ENCODE measurements at places on chromosomes 5 and 9. TPM values are rescaled to one million over a fixed set of nuclear protein-coding genes. Genes with fewer than 3 reads are reported as not detected.

Gene PTGS1
- total RNA-seq = 0.19 TPM

Gene GLRA1
- not detected for total RNA-seq

Gene DDX4
- total RNA-seq = 0.26 TPM

Gene PLPPR1
- total RNA-seq = not detected

Gene PCDHA12
- not detected for total RNA-seq

Gene ATOSB
- 6.4 TPM for total RNA-seq

Gene JAKMIP2
- total RNA-seq = 1.2 TPM

Gene CEL
- 1.9 TPM for total RNA-seq

Gene THBS4
- not detected for total RNA-seq

Gene SPATA31D4
- total RNA-seq = not detected

Gene TMEM215
- not detected for total RNA-seq

Gene ZDHHC11B
- 1.00 TPM for total RNA-seq

Gene PCDHGA10
- total RNA-seq = 3.6 TPM

Gene FOXD4
- total RNA-seq = 0.93 TPM

Gene SLIT3
- total RNA-seq = 2.0 TPM

Gene HAVCR2
- total RNA-seq = 0.41 TPM

All from Caco-2 (cell line).